ENCODE measurements at places on chromosomes 1 and 21.

GRCh38 chr1:164519426-164519825 is 39.6 kb upstream of the PBX1 start:
- DNase-seq: no peak

- DNase-seq: no peak
Measured at GRCh38 chr1:222547260-222547614, 667 bp downstream of the HHIPL2 start.

- no peak for DNase-seq
Measured at GRCh38 chr1:80629304-80629837, 1171.4 kb upstream of the ADGRL2 start.

DNA sequence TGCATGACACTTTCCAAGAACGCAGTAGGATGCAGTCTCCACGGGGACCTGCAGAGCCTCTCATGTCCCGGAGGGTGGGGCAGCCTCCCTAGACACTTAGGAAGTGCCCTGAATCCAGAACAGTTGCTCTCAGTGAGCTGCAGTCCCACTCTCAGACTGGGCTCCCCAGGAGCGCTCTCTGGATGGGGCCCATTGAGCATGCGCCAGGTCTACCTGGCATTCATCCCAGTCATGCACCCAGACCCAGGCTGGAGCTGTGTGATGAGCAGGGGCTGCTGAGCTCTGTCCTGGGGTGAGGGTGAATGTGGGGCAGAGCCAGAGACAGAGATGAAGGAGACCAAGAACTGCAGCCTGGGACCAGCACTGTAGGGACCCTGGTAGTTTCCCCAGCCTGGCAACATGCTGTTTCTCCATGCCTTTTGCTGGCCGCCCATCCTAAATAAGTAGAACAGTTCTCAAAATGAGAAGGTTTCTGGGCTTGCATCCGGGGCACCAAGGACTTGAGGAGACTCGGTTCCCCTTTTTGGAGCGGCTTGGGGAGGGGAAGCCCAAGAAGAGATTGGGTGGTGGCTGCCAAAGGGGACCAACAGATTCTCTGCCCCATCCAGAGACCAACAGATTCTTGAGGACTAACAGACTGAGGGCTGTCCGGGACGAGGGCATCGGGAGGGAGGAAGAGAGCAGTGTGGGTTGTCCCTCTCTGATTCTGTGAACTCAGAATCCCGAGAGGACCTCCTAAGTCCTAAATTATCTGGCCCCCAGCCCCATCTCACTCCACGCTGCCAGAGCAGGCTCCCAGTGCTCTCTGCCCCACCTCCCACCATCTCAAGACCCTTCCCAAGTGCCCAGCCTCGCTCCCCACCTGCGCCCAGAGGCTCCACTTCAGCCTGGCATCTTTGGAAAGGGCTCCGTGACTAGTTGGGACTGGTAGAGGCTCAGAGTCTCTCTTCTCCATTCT is 1.0 kb upstream of the PGLYRP4 start:
- no peak for DNase-seq

GRCh38 chr1:222387007-222387814 is 160.7 kb downstream of the HHIPL2 start:
- DNase-seq: peak; percentile 8

GRCh38 chr1:107359472-107360241 is 218.8 kb downstream of the NTNG1 start:
- DNase-seq: no peak

DNA sequence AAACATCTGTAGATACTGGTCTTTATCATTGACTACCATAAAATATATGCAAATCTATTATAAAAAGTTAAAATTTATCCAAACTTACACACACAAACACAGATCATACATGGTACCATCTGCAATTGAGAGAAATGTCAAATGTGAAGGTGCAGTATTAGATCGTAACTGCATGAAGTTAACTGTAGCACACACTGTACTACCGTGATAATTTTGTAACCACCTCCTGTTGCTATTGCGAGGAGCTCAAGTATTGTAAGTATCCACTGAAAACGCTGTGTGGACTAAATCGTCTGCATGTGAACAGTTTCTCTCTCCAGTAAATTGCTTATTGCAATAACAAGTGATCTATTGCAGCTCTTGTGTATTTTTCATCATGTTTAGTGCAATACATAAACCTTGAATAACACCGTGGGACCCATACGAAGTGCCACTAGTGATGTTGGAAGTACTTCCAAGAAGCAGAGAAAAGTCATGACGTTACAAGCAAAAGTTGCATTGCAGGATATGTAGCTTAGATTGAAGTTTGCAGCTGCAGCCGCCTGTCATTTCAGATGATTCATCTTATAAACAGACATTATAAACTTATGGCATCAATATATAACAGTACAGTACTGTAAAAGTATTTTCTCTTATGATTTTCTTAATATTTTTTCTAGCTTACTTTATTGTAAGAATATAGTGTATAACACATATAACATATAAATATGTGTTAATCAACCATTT is 172.9 kb downstream of the SDCCAG8 start:
- no peak for DNase-seq

DNA sequence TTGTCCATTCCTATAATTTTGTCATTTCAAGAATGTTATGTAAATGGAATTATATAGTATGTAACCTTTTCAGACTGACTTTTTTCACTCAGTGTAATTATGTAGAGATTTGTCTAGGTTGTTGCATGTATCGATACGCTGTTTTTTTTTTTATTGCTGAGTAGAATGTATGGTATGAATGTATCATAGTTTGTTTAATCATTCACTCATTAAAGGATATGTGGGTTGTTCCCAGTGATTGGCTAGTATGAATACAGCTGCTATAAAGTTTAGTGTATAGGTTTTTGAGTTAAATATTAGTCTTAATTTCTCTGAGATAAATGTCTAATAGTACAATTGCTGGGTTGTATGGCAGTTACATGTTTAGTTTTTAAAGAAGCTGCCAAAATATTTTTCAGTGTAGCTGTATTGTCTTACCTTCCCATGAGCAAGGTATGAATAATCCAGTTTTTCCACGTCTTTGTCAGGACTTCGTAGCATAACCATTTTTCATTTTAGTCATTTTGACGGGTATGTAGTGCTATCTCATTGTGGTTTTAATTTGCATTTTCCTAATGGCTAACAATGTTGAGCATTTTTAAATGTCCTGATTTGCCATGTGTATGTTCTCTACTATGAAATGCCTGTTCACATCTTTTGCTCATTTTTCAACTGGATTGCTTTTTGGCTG is 22.4 kb downstream of the CASQ2 start:
- no peak for DNase-seq

GRCh38 chr1:59755069-59755685 is 59.6 kb upstream of the HOOK1 start:
- no peak for DNase-seq

DNA sequence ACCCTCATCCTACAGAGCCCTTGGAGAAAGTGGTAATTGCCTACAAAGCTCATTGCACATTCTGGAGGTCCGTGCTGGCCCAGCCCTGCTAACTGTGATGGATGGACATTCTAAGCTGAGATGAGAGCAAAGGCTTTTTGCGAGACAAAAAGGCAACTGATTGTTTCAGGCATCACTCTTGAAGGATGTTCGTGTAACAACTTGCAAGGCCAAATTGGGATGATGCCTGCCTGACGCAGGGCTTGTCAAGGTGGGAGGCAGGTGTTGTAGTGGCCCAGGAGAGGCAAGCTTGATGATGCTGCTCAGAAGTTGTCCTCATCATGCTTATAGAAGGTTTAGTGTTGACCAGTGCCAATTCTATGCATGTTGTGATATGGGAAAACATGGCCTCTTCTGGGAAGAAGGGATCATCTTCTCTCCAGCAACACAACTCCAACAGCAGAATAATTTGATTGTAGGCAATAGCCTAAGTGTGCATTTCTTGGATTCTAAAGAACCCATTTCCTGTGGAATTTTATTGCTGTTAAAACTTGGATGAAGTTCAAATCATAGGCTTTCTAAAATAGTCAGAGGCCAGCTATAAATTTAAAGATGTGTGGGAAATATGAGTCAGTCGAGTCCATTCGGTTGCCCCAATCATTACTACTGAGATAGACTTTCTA is 102.5 kb upstream of the COA6 start:
- no peak for DNase-seq

DNA sequence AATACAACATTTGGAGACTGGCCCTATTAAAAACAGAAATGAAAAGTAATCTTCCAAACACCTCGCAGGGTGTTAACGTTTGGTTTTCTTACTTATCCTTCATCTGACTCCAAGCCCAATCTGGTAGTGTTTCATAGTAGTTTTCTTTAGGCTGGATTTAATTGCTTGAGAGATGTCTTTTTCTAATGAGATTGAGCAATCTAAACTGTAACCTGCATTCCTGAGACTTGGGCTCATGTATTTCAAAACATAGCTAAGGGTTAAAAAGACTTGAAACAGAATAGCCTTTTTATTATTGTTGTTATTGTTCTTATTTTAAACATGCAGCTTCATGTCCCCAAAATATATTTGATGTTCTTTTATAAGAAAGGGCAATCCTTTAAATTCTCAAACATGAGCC is 278.9 kb downstream of the TGFB2 start:
- no peak for DNase-seq

- DNase-seq: no peak
Measured at GRCh38 chr1:234686035-234686434, 76.1 kb upstream of the IRF2BP2 start.

DNA sequence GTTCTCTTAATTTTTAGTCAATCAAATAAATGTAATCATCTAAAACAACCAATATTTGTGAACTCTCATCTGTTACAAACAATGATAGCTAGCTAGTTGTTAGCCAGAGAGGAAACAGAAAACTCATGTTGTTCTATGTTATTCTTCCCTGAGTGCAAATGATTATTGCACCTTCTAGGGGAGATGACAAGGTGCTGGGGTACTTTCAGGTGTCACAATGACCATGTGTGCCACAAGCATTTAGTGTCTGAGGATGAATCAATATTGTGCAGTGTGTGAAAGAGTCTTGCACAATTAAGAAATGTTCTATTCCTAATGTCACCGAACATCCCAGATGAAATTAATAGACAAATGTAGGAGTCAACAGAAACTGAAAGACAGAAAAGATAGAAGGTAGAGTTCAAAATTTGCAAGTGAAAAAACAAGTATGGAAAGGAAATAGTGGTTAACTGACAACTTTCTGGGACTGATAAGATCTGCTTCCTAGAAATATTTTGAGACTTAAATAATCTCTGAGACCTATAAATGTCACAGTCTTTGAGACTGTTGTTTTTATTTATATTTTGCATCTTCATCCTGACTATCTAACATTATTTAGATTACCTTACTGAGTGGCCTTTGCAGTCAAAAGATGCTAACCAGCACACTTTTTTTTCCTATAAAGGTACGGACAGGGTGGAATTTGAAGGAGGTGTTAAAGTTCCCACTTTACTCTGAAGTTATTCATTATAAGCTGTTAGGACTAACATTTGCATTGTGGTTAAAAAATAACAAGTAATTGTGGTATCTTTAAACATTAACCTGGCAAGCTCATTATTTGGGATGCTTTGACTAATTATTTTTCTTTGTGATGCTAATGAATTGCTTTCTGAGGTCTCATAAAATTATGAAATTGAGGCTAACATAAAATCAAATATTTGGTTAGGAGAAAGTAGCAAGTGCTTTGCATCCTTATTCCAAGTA is 21.6 kb upstream of the DPYD start:
- no peak for DNase-seq

GRCh38 chr1:192038567-192038966 is 119.7 kb upstream of the RGS18 start:
- no peak for DNase-seq
